ENCODE measurements at places on chromosomes 11 and 22. TPM values are rescaled to one million over a fixed set of nuclear protein-coding genes. Genes with fewer than 3 reads are reported as not detected.
A peak's percentile ranks its signal among the peaks of the same experiment; 100 is the strongest.

Gene ADAMTS15
- not detected for total RNA-seq

GRCh38 chr22:19806213-19807160 is 45.9 kb downstream of the TBX1 start:
- peak; percentile 5 for DNase-seq

- DNase-seq = no peak
Observed at GRCh38 chr11:86072211-86072610, 3.3 kb upstream of the PICALM start.

DNA sequence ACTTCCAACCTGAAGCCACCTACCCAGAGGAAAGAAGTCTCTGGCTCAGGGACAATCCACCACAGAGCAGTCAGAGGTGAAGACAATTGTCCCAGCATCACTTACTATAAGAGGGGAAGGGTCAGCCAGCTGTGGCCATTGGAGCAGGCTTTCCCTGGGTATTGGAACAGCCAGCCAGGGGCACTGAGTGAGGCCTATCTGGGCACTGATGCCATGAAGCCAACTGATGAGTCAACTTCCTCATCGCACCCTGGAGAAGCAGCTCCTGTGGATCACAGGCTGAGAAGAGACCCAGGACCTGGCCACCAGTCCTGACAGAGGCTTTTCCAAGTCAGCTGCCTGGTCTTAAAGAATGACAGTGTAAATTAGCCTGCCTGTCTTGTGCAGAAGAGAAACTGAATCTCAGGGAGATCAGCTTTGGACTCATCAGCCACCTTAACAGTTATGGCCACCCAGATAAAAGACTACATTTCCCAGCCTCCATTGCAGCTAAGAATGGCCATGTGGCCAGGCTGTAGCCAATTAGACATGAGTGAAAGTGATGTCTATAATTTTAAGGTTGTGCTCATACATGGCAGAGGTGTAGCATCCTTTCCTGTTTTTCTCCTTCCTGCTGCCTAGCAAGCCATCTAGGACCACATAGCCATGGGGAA is 19.0 kb downstream of the CHST1 start:
- no peak for DNase-seq

- no peak for DNase-seq
Observed at GRCh38 chr11:72293910-72294615, 50.1 kb upstream of the PHOX2A start.

GRCh38 chr22:38946771-38947170 is 10.6 kb upstream of the APOBEC3A start:
- no peak for DNase-seq

Data from T-helper 17 cell (primary cell).